ENCODE measurements at places on chromosomes 4 and X. TPM values are rescaled to one million over a fixed set of nuclear protein-coding genes. Genes with fewer than 3 reads are reported as not detected.

NAA10 gene
- total RNA-seq: 46.9 TPM

MAGEA12 gene
- not detected for total RNA-seq

ANXA3 gene
- total RNA-seq: 168 TPM

GRID2 gene
- total RNA-seq: not detected

MSX1 gene
- total RNA-seq: 7.9 TPM

RHOXF2 gene
- total RNA-seq: not detected

IRF2 gene
- 25.9 TPM for total RNA-seq

P2RY4 gene
- total RNA-seq: 0.06 TPM

PPEF2 gene
- total RNA-seq: not detected

RIPPLY1 gene
- not detected for total RNA-seq

RNF150 gene
- 0.38 TPM for total RNA-seq

GLRA3 gene
- not detected for total RNA-seq

DKK2 gene
- 0.13 TPM for total RNA-seq

CT45A2 gene
- not detected for total RNA-seq
